Endothelial cell of umbilical vein (primary cell): ENCODE measurements at places on chromosomes 4 and X.
A peak's percentile ranks its signal among the peaks of the same experiment; 100 is the strongest.

DNA sequence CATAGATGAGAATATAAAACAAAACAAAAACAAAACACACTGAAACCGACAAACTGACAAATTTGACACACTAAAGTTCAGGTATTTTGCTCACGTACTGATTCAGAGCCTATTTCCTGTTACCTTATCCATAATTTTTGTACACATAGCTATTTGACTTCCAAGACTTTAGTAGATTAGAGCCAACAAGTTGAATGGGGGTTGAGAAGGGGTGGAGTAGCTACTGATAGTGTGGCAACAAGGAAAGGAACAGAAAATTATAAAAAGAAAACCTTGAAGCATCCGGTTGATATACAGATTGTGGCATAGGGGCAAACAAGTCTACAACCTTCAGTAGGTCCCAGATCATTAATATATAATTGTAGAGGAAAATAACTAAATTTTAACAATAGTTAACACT, 92.3 kb upstream of the RASGEF1B start:
- no peaks in the 10 kb centered on the region for H3K36me3 ChIP-seq
- H3K4me3 ChIP-seq: no peak overlapping the region
- no peak overlapping the region for H3K27ac ChIP-seq

DNA sequence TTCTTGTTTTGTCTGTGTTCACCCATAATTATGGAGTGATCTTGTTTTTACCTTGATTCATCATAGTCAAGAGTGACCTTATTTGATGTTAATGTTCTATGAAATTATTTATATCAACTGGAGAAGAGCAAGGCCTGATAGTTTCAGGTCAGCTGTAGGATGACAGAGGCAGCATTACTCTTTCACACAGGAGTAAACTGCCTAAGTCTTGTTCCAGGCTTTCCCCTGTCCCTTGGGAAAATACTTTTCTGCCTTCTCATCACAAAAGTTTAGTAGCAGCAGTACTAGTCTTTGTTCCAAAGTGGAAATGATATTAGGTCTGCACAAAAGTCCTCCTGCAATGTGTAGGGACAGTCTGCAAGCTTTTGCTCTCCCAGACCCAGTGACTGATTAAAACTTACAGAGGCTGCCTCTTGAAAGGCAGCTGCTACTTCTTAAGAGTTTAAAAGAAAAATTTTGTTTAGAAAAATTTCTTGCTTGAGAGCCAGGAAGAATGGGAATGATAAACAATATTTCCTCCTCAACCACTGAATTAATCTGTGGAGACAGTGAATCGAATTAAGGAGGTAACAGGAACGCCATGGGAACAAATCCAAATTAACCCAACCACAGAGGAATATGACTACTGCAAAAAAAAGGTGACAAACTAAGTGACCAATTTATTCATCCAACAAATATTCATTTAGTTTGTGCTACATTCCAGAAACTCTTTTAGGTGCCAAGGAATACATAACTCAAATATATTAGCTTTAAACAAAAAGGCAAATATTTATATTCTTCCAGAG, 991.4 kb upstream of the PABPC4L start:
- no peaks in the 10 kb centered on the region for H3K27me3 ChIP-seq
- H3K27ac ChIP-seq: no peak overlapping the region
- no peaks in the 10 kb centered on the region for H3K4me1 ChIP-seq
- no peak overlapping the region for H3K4me3 ChIP-seq
- no peaks in the 10 kb centered on the region for H3K36me3 ChIP-seq

GRCh38 chr4:98572697-98573096, 85.7 kb downstream of the TSPAN5 start:
- no peak for DNase-seq
- H3K36me3 ChIP-seq: no peaks in the 10 kb centered on the region
- H3K27me3 ChIP-seq: no peaks in the 10 kb centered on the region
- no peak overlapping the region for H3K4me3 ChIP-seq
- no peak overlapping the region for H3K27ac ChIP-seq

DNA sequence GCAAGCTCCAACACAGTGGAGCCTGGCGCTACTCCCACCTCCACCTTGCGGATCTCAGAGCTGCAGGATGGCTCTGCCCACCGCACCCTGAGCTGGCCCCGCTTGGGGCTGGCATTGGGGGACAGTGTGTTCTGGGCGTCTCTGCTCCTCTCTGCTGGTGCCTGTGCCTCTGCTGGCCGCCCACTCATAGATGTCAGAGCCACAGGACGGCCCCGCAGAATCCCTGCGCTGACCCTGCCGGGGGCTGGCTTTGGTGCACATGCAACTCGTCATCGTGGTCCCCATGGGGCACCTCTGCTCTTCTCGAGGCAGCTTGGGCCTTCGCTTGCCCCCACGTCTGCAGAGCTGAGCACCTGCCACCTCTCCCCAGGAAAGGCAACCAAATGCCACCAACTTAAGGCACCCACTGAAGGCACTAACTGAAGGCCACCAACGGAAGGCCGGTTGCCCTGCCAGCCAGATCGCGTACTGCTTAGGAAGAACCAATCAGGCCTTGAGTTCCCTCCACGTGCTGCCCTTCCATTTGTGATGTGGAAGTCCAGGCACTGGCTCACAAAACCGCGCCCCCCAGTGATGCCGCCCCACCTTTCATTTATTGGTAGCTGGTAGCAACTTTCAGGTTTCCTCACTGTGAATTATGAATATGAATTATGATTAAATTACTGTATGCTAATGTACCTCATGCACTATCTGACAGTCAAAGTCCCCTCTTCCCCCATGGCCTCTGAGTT, 23.3 kb upstream of the FRG1 start:
- no peaks in the 10 kb centered on the region for H3K36me3 ChIP-seq
- H3K27me3 ChIP-seq: no peaks in the 10 kb centered on the region
- no peaks in the 10 kb centered on the region for H3K4me1 ChIP-seq
- no peak for DNase-seq
- no peak overlapping the region for H3K4me3 ChIP-seq

GRCh38 chr4:86910820-86911684, 18.8 kb upstream of the C4orf36 start:
- no peaks in the 10 kb centered on the region for H3K27me3 ChIP-seq
- H3K27ac ChIP-seq: no peak overlapping the region
- H3K36me3 ChIP-seq: no peaks in the 10 kb centered on the region
- H3K4me3 ChIP-seq: no peak overlapping the region
- DNase-seq: no peak

GRCh38 chr4:161442921-161443320, 720.9 kb downstream of the FSTL5 start:
- no peaks in the 10 kb centered on the region for H3K36me3 ChIP-seq
- no peak for DNase-seq
- H3K27ac ChIP-seq: no peak overlapping the region

GRCh38 chr4:8515316-8516060, 64.7 kb upstream of the GPR78 start:
- H3K4me1 ChIP-seq: no peaks in the 10 kb centered on the region
- H3K27me3 ChIP-seq: no peaks in the 10 kb centered on the region
- no peak overlapping the region for H3K4me3 ChIP-seq
- DNase-seq: no peak
- no peaks in the 10 kb centered on the region for H3K36me3 ChIP-seq

DNA sequence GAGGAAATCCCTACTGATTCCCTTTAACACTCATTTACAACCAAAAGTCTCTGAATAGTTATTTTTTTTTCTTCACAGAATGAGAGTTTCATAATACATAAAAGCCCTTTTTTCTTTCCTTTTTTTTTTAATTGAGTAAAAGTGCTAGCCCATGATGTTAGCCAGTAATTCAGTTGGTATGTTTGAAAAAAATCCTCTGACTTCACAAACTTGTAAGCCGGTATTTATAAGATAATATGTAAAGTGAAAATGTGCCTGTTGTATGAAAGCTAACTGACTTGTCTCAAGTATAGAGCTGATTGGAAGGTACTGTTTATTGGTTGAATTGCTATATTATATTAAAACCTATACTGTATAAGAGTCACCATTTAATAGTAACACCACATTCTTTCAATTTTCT, 70.2 kb upstream of the NEIL3 start:
- H3K4me1 ChIP-seq: no peaks in the 10 kb centered on the region
- H3K36me3 ChIP-seq: no peaks in the 10 kb centered on the region
- DNase-seq: no peak
- H3K27me3 ChIP-seq: no peaks in the 10 kb centered on the region
- no peak overlapping the region for H3K4me3 ChIP-seq

DNA sequence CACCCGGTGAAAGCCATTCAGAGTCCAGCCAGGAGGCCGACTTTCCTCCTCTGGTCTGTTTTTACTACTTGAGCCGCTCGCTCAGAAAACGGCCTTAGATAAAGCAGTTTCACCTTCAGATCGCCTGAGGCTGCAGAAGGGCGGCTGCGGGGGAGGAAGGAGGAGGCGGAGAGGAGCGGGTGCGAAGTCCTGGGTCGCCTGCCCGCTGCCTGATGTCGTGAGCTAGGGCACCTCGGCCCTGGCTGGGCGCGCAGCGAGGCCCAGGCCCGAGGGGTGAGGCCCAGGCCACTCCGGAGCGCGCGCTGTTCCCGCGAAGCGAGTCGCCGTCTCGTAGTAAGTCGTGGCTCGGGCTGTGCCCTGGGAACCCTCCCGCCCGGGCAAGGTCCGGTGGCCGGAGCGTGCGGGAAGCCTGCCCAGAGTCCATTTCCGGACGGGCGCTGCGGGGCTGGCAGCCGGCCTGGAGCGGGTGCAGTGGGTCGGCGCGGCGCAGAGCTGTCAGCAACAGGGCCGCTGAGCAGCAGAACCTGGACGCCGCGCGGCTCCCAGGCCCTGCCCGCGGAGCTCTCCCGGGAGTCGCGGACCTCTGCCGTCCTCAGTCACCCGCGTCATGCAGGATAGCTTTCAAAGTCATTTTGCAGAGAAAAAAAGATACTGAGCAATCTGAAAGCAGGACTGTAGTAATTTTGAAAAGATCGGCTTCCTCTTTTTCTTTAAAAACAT, 18.6 kb downstream of the TRIM2 start:
- peak overlapping the region; percentile 57 for H3K27ac ChIP-seq
- H3K36me3 ChIP-seq: no peaks in the 10 kb centered on the region
- peaks cover 14% of the 10 kb centered on the region for H3K4me1 ChIP-seq
- peak; percentile 69 for DNase-seq

- H3K4me3 ChIP-seq: no peak overlapping the region
- no peak overlapping the region for H3K27ac ChIP-seq
- H3K4me1 ChIP-seq: no peaks in the 10 kb centered on the region
- DNase-seq: no peak
- H3K27me3 ChIP-seq: no peaks in the 10 kb centered on the region
Observed at GRCh38 chr4:14771504-14772175, 230.6 kb upstream of the CPEB2 start.

DNA sequence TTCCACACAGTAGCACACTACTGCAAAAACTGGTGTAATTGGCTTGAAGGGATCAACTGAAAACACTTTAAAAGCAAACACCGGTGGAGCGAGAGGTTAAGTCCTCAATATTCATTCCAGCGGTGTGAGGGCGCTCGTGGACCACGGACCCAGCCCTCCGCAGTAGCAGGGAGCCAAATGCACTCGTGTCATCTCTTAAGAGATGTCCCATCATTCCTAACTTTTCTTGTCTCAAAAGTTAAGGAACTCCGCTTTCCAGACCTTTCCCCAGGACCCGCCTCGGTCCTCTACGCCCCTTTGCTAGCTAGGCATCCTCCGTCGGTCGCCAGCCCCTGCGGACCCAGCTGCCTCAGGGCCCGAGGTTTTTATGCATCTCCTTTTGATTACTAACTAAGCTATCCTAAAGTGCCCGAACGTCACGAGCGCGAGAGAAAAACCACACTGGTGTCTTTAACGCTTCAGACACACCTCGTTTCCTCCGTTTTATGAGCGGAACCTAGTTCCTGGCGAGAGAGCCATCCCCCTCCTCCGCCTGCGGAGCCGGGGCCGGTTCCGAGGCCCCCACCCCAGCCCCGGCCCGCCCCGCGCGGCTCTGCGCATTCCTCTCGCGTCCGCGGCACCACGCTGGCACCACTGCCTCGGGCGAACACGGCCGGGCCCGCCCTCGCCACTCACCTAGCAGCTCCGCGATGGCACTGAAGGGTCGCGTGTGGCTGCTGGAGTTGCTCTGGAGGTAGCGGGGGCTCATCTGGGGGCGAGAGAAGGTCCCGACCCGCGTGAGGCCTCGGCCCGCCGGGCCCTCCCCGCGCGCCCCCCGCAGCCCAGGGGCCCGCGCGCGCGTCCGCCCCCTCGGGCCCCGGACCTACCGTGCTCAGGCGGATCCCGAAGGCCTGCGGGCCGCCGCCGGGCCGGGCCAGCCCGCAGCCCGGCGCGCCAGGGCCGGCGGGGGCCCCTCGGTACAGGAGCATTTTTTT, 723 bp downstream of the MORC4 start:
- no peaks in the 10 kb centered on the region for H3K36me3 ChIP-seq
- H3K27ac ChIP-seq: no peak overlapping the region
- H3K27me3 ChIP-seq: no peaks in the 10 kb centered on the region
- H3K4me1 ChIP-seq: no peaks in the 10 kb centered on the region
- H3K4me3 ChIP-seq: peak overlapping the region; percentile 53

- no peak overlapping the region for H3K27ac ChIP-seq
- no peak for DNase-seq
- H3K4me3 ChIP-seq: no peak overlapping the region
- H3K36me3 ChIP-seq: no peaks in the 10 kb centered on the region
- H3K4me1 ChIP-seq: no peaks in the 10 kb centered on the region
Observed at GRCh38 chr4:38154681-38155588, 194.7 kb downstream of the PTTG2 start.

- no peak overlapping the region for H3K4me3 ChIP-seq
- DNase-seq: no peak
- no peaks in the 10 kb centered on the region for H3K4me1 ChIP-seq
- H3K36me3 ChIP-seq: no peaks in the 10 kb centered on the region
- no peaks in the 10 kb centered on the region for H3K27me3 ChIP-seq
Observed at GRCh38 chr4:18294846-18295245, 273.3 kb upstream of the LCORL start.

DNA sequence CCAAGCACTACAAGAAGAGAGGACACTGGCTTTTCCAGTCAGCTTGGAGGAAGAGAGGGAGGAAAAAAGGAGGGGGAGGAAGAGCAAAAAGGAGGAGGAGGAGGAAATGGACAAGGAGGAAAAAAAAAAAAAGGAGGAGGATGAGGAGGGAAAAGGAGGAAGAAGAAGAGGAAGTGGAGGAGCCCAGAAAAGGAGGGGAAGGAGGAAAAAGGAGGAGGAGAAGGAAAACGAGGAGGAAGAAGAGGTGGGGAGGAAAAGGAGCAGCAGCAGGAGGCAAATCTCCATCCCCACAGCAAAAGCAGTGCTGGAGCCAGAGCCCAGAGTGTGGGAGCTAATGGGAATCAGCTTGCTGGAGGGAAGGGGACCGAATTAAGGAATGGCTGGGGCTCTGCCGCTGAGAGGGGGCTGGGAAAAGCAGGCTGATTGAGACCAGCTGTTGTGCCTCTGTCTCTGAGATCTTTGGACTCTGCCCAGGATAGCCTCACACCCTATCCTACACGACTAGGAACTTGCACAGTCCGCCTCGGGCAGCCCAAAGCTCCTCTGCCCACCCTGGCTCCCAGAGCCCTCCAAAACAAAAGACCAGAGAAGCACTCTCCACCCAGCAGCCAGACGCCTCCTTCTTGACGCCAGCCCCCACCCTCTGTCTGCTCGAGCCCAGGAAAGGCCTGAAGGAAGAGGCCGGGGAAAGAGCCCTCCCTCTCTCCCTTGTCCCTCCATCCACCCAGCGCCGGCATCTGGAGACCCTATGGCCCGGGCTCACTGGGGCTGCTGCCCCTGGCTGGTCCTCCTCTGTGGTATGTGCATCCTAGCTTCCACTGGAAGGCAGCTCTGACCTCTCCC, at the start of gene XPNPEP2:
TSS of gene XPNPEP2 (plus strand) at position 514 of the 843 bp plus-strand sequence. CDS start at position 749, 235 bp downstream.
- no peaks in the 10 kb centered on the region for H3K36me3 ChIP-seq
- peaks cover 4% of the 10 kb centered on the region for H3K27me3 ChIP-seq
- H3K4me1 ChIP-seq: no peaks in the 10 kb centered on the region
